ENCODE measurements at places on chromosomes 7 and 10.

GRCh38 chr7:11221984-11222383 lies 248.3 kb downstream of the PHF14 start:
- no peak for DNase-seq

GRCh38 chr10:29920408-29921070 lies 138.8 kb downstream of the JCAD start:
- DNase-seq = no peak

DNA sequence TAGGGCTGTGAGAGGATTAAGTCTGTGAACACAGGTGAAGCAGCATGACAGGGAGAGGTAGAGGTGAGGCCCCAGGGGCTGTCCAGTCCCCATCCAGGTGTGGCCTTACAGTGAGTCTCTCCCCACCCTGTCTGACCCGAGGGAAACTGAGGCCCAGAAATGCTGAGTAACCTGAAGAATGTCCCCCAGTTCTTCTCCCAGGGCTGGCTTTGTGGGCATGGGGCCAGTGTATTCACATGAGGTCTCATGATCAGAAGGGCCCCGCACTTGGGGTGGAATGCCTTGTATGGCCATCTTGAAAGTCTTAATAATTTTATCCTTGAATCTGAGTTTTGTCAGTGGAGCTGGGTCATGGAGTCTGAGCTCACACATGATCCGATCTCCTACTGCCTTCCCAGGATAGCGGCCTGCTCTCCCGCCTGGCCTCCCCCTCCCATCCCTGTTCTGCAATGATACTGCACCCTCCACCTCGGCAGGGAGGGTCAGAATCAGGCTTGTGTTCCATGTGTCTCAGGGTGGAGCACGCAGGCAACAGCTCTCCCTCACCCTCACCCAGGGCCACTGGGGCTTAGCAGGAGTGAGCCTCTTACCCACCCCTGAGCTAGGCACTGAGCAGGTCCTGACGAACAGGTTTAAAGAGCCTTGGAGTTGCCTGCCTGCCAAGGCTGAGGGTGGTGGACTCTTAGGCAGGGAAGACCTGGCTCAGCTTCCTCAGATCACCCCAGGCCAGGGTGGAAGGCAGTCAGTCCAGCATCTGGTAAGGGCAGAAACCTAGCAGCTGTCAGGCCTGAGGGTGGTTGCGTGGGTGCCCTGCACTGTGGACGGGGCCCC lies 41.4 kb upstream of the NPFFR1 start:
- DNase-seq = no peak

DNA sequence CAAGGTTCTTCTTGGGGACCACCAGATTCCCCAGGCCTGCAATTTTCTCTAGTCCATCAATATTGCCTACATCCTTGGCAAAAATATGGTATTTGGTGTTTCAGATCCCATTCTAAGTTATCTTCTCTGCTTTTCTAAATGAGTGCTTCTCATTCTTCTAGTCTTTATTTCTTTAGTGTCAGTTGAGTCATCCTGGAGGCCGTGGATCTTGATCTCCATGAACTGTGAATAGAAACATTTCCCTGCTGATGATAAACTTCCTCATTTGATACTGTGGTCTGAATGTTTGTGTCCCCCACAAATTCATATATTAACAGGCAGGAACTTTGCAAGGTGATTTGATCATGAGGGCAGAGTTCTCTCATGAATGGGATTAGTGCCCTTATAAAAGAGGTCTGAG lies 779.3 kb downstream of the INHBA start:
- no peak for DNase-seq

- no peak for DNase-seq
Measured at GRCh38 chr10:132644527-132645246, 107.1 kb downstream of the INPP5A start.

DNA sequence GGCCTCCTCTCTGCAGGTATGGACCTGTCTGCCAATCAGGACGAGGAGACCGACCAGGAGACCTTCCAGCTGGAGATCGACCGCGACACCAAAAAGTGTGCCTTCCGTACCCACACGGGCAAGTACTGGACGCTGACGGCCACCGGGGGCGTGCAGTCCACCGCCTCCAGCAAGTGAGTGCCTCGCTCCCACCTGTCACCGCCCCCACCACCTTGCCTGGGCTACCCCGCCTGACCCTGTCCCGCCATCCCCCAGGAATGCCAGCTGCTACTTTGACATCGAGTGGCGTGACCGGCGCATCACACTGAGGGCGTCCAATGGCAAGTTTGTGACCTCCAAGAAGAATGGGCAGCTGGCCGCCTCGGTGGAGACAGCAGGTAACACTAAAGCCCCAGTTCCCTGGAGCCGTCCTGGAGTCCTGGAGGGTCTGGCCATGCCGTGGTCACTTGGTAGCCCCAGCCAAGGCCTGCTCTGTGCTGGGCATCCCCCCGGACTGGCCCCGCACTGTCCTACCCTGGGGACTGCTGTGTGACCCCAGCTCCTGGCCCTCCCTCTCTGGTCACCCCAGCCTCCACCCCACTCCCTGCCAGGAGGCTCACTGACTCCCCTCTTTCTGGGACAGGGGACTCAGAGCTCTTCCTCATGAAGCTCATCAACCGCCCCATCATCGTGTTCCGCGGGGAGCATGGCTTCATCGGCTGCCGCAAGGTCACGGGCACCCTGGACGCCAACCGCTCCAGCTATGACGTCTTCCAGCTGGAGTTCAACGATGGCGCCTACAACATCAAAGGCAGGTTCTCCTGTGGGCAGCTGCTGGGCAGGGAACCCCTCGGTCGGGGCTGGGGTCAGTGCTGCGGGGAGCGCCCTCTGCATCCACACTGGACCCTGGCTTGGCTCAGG lies 178.0 kb downstream of the RNF216 start:
- DNase-seq = no peak

- no peak for DNase-seq
Measured at GRCh38 chr10:131860806-131861440, 39.9 kb upstream of the PPP2R2D start.

Measured in stimulated activated CD8-positive, alpha-beta memory T cell treated with anti-CD3 and anti-CD28 coated beads, Interleukin-2, amount 100 ng/mL, for 1 hour (primary cell).